ENCODE measurements at places on chromosomes 1 and 21.

DNA sequence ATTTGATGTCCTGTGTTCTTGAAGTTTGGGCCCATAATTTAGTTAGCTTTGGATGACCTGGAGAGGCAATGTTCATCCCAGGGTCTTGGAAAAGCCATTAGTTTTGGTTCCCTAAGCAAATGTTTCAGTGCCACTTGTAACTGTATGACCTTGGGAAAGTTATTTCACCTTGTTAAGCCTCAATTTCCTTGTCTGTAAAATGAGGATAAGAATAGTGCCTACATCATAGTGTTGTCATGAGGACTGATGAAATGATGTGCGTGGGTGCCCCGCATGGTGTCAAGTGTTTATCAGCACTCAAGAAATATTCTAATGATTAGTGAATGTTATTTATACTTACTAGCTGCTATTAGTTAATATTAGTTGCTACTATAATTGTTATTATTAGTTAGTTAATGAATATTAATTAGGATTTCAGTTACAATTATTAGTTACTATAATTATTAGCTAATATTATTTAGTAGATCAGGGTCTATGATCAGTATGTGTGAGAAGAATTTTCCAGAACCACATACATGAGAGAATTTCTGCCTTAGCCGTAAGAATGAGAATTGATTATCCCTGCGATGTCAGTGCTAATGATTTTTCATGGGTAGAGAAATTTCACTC is 1.9 kb downstream of the SH3BGR start:
- DNase-seq = no peak

GRCh38 chr1:172929006-172929405 is 121.7 kb downstream of the TNFSF18 start:
- DNase-seq = no peak

DNA sequence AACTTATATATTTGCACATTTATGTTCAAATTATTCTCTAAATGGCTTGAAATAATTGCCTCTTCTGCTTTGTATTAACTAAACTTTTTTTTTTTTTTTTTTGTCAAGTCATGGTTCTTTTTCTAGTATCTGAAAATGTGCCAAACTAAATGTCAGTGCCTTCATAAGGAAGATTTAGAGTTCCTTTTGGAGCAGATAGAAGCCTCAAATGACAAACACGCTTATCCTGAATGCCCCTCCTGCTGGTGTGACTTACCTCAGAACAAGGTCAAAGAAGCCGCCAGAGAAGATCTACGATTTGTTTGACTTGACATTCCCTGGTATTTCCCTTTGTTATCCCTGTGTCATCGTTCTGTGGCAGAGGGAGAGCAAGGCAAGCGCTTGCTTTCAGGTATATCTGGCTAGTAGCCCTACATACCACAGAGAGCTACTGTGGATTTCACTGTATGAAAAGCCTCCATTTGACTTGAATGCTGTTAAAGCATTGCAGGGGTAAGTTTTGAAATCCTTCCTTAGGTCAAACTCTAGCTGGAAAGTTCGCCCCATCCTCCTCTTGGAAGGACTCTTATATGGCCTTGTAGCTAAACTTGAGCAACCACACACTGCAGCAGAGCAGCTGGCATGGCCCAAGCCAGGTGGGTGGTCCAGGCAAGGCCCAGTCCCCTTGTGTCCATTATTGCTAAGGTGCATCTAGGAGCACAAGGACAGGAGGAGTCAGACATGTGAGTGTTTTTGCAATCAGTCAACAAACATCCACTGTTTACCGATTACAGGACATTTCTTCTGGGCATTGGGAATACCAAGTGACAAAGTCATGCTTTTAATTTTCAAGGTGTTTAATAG is 285.4 kb upstream of the USP25 start:
- no peak for DNase-seq

DNA sequence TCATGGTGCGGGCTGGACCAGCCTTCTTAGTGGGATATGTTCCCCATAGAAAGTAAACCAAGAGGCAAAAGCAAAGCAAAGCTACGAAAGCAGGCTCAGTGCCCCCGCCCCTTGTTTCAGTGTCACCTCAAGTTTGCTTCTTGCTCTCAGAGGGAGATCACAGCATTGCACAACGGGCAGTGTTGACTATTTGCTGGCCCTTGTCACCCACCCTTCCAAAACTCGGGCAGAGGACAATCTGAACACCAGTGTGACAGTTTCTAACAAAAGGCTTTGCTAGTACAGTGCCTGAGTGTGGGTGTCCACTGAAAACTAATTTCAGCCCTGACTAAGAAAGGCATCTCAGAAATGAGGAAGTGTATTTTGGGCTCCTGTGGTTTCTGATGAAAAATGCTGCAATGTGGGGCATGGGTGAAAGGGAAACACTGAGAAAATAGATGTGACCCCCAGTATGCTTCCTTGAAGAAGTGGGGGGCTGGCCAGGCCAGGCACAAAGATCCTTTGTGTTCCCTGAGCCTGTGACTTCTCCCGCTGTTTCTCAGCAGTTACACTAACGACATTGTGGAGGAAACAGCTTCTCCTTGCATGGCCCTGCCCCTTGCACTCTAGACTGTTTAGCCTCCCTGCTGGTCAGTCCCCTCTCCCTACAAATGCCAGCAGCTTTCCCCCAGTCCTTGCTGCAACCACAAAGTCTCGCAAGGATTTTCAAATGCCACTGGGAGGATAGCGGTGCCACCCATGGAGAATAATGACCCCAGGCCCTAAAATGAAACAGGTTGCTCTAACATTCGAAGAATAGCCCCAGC is 33.3 kb upstream of the KCNE1 start:
- no peak for DNase-seq

DNA sequence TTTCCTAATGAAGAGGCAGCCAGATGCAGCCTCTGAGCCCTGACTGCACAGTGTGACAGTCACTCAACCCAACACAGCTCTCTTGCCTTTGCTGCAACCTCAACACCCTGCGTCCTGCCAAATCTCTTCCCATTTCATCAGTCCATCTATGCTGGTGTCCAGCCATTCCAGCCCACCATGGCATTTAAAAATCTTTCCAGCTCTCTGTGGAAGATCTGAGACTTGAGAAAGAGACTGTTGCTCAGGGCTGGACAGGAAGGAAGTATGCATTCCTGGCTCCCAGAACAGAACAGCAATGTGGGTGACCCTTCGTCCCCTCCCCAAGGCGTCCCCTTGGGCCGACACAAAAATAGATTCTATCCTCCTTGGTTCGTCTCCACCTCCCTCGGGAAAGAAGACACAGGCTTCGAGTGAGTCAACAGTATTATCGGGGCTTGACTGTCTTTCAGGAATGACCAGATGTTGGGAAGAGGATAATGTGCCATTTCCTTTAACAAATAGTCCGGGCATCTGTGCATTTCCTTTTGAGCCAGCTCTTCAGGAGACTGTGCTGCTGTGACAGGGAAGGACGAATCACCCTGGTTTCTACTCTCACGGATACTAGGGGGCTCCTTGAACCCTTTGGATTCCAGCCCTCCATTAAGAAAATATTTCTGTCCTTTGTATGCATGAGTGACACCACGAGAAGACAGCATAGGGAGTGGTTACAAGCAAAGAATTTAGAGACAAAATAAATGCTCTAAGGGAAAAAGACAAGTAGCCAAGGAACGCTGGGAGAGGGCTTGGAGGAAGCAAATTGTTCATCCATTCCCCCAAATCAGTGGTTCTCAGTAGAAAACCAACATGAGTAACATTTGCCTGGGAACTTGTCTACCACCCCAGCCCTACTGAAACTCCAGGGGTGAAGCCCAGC is 111.4 kb upstream of the CDC42BPA start:
- no peak for DNase-seq

DNA sequence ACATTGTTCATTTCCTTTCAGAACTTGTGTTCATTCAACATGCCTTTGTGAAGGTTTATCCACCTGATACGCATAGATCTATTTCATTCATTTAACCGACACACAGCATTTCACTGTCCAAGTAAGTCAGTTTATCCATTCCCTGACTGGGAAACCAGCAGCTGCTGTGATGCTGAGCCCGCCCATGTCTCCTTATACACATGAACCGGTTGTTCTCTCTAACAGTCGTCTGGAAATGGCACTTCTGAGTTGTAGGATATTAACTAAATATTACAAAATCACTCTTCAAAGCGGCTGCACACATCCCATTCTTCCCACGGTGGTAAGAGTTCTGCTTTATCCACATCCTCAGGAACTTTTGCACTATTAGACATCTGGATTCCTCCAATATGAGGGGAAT is 71.1 kb downstream of the NPHP4 start:
- DNase-seq = no peak
